ENCODE measurements at places on chromosomes 5 and 9.

GRCh38 chr5:8908055-8908683 is 637.7 kb downstream of the SEMA5A start:
- DNase-seq = no peak

- no peak for DNase-seq
Observed at GRCh38 chr9:4461437-4461836, 28.8 kb upstream of the SLC1A1 start.

DNA sequence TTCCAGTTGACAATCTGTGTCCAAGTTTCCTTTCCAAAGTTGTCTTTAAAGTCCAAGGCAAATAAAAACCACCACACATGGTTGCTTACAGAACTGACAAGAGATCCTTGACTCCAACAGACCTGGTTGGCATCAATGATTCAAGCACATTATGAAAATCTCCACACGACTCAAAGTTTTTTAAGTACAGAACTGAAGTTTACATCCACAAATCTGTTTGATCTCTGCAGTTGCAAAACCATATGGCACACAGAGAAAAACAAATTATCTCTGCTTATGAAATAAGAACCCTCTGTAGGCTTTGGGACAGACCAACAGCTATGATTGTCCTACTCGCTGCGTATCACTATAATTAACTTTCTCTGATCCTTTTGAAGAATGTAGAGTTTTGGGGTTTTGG is 60.8 kb downstream of the MLLT3 start:
- DNase-seq = no peak

DNA sequence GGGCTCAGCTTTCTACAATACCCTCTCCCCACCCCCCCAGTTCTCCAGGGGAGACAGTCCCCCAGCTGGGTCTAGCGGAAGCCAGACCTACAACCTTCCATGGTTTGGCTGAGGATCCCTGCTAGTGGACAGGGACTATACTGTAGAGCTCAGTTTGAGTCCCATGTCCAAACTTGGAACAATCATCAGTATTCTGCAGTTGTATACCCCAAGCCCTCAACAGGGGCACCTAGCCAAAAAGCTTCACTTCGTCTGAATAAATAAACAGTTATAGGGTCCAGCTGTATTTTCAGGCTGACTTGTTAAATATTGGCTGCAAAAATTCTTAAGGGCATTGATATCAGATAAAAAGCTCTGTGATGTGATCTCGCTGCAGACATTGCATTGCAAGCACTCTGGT is 15.4 kb upstream of the C9 start:
- no peak for DNase-seq

DNA sequence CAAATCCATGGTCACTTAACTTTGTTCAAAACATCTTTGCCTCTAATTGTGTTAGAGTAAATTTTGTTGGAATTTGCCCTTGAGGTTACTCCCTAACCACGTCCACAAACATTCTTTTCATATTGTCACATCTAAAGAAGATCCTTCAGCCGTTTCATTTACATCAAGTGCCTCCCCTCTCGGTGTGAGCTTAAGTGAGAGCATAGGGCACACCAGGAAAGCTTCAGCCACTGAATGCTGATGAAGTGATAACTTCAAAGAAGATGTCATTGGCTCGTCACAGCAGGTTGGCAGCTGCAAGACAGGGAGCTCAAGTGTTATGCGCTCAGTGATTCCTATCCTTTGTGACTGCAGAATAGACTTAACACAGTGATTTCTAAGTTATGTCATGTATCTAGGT is 49.6 kb upstream of the ADAMTS19 start:
- DNase-seq = no peak

- no peak for DNase-seq
Observed at GRCh38 chr9:124077915-124078572, 66.5 kb downstream of the LHX2 start.

DNA sequence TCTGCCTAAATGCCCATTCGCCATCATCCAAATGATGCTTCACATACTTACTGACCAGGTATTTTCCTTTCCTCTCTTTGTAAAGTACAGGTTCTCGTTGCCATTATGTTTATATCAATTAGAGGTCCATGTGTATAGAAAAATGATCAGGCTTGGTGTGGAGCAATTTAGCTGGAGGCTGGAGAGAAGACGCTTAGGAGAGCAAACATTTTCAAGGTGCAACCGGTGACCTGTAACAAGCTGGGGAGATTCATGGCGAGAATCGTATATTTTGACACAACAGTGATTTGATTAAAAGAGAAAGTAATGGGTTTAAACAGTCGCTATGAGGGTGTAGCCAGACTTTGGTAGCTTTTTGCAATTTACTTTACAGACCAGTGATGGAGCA is 170.9 kb upstream of the TBCA start:
- no peak for DNase-seq

DNA sequence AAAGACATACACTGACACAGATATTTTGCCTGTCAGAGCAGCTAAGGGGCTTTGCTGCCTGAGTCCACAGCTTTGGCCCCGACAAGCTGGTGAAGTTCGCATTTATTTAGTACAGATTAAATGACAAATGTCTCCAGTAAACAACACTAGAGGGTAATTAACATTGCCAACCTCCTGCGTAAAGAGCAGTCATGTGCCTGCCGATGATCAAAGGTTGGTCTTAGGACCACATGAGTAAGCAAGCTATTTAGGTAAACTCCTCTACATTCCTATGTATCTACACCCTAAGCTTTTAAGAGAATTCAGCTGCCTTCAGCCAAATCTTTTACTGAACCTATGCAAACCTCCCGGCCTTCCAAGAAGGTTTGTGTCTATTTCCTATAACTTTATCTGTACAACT is 73.0 kb upstream of the PJA2 start:
- DNase-seq = no peak

DNA sequence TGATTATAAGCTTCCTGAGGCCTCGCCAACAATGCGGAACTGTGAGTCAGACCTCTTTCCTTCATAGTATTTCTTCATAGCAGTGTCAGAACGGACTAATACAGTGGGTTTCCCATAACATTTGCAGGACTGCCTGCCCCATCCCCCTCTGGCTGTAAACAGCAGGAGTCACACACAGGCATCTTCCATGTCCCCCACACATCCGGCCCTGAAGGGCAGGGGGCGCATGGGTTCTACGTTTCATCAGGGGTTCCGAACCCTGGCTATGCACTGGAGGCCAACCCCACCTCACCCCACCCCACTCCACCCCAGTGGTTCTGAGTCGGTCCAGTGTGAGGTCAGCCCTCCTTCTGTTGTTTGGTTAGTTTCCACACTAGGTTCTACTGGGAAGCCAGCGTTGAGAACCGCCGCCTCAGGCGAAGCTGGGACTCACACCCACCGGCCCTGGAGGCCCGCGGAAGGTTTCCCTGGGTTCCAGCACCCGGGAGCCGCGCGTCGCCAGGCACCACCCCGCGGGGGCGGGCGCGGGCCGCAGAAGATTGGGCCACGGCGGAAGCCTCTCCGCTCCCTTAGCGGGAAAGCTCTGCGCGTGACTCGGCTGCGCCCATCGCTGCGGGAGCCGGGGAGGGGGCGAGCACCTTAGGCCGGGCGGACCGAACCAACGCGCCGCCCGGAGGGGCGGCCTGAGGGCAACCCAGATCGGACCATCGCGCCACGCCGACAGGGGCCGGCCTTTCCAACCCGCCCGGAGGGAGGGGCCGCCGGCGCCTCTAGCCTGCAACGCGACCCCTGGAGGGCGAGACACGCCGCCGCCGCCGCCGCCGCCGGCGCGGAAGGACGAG is at the start of gene RUSC2:
Gene RUSC2 (plus strand): TSS at position 799 of the 842 bp plus-strand sequence. CDS start 56,411 bp downstream, outside the sequence.
- DNase-seq = peak; percentile 65

- DNase-seq = peak; percentile 73
Observed at GRCh38 chr9:94681508-94681907, 42.2 kb upstream of the FBP1 start.

DNA sequence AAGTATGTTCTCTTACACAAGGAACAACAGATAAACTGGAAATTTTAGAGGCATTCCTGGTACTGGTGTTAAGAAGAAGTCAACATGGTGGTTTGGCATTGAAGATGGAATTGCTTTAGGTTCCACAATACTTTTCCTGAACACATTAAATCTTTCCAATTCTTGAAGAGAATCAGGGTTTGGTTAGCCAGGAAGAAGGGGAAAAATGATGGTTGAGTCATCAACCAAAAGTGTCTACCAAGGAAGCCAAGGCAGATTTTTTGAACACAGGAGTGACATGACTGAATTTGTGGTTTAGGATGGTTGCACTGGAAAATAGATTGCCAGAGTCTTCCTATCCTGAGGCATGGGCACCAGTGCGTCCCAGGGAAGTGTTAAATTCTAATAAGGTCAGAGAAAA is 433.4 kb downstream of the TMEM38B start:
- peak; percentile 15 for DNase-seq

DNA sequence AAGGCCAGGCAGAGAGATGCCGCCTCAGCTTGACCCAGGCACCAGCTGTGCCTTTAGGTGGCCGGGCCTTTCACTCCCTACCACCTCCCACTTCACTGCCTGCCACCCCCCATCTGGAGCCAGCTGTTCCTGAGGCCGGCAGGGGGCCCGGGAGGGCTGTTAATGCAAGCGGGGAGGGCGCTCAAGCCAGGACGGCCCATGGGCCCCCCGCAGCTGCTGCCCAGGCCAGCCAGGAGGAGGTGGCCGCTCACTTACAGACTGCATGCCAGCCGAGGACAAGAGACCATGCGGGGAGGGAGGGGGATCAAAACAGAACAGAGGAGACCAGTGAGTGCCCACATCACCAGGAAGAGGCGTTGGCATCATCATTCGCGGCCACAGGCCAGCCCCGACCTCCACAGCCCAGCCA is 4.5 kb downstream of the ABCA2 start:
- no peak for DNase-seq

DNA sequence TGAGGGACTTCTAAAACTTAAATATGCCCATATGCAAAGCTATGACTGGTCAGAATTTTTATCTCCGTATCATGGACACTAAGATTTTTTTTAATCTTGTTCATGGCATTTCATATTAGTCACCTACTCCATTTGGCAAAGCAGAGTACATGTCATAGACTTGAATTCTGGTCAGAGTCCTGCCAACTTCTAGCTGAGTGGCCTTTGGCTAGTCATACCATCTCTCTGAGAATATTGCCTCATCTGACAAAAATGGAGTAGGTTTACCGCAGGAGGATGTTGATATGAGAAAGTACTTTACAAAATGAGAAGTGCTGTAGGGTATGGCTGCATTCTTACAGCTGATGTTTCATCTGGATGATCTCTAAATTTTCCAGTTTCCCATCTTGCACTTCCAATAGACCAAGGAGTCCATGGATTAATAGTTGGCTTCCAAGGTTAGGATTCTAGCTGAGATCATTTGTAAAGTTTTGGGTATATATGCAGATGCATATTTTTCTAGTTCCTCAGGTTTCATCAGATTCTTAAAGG is 150.8 kb upstream of the NR3C1 start:
- DNase-seq = peak; percentile 83

- DNase-seq = no peak
Observed at GRCh38 chr5:175738602-175739133, 80.8 kb downstream of the HRH2 start.

GRCh38 chr5:97544678-97545077 is 361.6 kb upstream of the RIOK2 start:
- no peak for DNase-seq

DNA sequence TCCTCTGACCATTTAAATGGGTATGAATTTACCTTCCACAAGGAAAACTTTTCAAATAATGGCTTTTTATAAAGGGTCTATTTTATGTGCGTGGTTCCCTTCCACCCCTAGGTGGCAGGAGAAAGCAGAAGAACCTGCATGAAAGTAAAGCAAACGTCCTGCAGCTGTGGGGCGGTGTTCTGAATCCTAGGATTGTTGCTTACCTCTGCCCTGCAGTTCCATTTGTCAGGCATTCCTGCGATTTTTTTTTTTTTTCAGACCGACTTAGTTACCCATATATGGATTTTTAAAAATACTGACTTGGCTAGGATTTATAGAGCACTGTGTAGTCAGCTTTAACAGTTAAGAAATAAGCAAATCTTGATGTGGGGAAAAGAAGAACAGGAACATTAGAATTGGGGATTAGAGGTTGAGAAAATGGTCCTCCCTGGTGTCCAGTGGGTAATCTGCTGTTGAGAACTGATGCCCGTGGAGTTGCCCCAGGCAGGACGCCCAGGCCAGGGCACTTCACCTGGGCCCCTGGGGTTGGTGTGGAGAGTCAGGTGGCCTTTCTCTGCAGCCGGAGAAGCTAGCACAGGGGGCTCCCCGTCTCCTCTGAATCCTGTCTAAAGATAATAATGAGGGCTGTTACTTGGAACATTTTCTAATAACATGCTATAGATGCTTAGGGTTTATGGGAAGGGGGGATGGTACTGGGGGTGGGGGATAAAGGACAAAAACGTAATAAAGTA is 30.4 kb upstream of the LTC4S start:
- peak; percentile 78 for DNase-seq

- DNase-seq = no peak
Observed at GRCh38 chr5:74866596-74867162, 492 bp upstream of the FAM169A start.

- DNase-seq = no peak
Observed at GRCh38 chr5:162230348-162230747, 162.8 kb downstream of the GABRG2 start.

- no peak for DNase-seq
Observed at GRCh38 chr5:71891856-71892255, 172.8 kb downstream of the CARTPT start.

DNA sequence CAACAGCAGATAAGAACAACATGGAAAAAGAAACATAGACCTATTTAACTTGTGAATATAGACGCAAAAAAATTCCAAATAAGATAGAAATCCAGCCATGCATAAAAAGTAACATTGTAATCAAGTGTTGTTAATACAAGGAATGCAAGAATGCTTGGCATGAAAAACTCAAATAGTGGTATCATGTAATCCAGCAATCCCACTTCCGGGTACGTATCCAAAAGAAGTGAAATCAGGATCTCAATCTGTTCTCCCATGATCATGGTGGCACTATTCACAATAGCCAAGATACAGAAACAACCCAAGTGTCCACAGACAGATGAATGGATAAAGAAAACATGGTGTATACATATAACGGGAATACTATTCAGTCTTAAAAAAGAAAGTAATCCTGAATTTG is 437.4 kb downstream of the ARHGEF28 start:
- no peak for DNase-seq

- DNase-seq = peak; percentile 79
Observed at GRCh38 chr5:177455661-177456590, 9.3 kb downstream of the PRR7 start.

GRCh38 chr5:80248378-80248777 is 7.5 kb downstream of the SERINC5 start:
- no peak for DNase-seq

- peak; percentile 87 for DNase-seq
Observed at GRCh38 chr9:82332018-82332773, 343.6 kb downstream of the SPATA31D1 start.

DNA sequence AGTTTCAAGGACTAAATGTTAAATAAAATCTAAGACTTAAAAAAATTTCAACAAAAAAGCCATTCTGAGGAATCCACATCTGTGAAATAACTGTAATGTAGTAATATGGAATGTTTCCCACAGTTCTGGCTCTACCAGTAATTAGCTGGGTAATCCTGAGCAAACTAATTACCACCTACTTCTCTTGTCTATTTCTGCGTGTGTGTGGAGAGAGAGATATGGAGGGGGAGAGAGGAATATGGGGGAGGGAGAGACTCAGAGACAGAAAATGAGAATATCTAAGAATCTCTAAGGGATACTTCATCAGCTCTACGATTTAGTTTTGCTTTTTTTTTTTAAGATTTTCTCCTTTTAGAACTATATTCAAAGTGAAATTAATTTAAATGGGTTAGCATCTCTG is 28.0 kb downstream of the TBCA start:
- no peak for DNase-seq

GRCh38 chr5:3684118-3684517 is 88.5 kb downstream of the IRX1 start:
- DNase-seq = no peak

GRCh38 chr5:150505041-150505511 is 2.9 kb upstream of the NDST1 start:
- no peak for DNase-seq

All from astrocyte of the cerebellum (primary cell).